ENCODE measurements at places on chromosomes 7 and 10.

GRCh38 chr10:7700577-7701125 is 2.5 kb upstream of the ITIH2 start:
- no peak for DNase-seq

DNA sequence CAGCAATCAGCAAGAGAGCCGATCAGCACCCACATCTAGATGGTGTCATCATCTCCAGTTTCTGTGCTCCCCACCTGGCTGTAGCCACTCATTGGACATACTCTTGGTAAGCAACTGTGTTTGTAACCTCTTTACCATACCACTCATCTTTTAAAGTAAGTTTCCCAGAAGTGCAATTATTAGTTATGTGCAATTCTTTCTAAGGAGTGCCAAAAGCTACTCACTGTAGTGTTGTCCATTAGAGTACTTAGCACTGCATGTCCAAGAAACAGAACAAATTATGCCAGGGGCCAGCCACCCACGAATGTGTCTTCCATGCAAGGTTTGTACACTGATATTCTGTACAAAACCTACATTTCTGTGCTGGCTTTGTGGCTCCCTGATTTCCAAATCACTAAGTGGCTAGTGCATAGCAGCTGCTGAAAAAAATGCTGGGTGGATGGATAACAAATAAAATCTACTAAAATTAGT is 131.9 kb downstream of the SRPK2 start:
- DNase-seq = no peak

DNA sequence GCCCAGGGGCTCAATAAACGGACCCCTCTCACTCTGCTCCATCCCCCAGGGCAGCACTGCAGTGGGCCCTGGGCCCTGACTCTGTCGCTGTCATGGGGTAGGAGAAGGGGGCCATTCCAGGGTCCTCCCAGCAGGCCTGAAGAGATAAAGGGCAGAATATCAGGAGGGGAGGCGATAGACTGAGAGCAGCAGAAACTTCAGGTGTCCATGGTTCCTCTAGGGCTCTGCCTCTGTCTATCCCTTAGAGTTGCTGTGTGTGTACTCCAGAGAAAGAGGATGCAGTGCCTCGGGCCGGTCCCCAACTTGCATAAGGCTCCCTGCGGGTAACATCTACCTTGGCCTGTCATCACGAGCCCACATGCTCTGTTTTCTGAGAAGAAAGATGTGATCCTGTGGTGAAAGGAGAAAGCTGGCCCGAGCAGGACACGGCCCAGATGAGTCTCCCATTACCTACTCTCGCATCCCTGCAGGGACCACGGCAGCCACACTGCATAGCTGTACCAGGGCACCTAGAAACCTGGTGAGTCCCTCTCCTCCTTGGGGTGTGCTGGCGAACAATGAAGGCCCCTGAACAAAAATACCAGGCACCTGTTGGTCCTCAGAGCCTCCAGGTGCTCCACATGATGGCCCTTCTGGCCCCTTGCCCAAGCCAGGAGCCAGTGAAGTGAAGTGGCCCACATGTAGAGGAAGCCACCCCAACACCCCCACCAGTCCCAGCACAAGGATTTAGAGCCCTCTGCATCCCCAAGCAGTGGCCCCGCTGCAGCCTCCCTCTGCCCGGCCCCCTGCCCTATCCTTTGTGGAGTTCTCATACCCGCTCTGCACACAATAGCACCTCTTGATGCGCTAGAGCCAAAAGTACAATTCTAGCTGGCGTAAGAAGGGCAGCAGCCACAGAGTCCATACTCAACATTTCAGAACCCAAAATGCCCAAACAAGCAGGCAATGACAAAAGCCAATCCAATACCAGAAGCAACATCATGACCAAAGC is 106.8 kb downstream of the ARHGAP22 start:
- DNase-seq = no peak

GRCh38 chr7:91579837-91580236 is 300.7 kb downstream of the MTERF1 start:
- DNase-seq = no peak

- DNase-seq = peak; percentile 16
Observed at GRCh38 chr7:43439631-43440401, 143.1 kb upstream of the STK17A start.

Data from activated T-helper 1 cell treated with Interleukin-2 at 50 U/mL for 16 hours (primary cell).